ENCODE measurements at places on chromosomes 16 and 17.

DNA sequence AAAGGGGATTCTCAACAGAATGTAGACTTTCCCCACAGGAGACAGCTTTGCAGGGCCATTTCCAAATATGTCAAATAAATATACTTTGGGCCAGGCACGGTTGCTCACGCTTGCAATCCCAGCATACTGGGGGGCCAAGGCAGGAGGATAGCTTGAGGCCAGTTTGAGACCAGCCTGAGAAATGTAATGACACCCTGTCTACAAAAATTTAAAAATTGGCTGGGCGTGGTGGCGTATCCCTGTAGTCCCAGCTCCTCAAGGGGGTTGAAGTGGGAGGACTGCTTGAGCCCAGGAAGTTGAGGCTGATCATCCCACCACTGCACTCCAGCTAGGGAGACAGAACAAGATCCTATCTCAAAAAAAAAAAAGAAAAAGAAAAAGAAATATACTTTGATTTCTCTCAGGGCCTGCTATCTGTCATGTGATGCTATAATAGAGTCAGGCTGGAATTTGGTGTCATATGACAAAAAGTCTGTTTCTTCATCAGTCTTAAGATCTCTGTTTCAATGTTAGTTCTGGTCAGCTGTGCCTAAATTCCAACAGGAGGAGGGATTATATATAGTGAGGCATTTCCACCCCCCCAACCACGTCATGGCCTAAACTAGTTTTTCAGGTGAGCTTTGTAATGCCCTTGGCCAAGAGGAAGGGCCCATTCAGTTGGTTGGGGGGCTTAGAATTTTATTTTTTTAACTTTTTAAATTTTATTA is 4.3 kb upstream of the ZDHHC7 start:
- no peak for DNase-seq

GRCh38 chr17:58269557-58270291 is 11.0 kb downstream of the MPO start:
- DNase-seq, result no peak

- no peak for DNase-seq
Measured at GRCh38 chr16:88334778-88335720, 47.7 kb upstream of the ZNF469 start.

DNA sequence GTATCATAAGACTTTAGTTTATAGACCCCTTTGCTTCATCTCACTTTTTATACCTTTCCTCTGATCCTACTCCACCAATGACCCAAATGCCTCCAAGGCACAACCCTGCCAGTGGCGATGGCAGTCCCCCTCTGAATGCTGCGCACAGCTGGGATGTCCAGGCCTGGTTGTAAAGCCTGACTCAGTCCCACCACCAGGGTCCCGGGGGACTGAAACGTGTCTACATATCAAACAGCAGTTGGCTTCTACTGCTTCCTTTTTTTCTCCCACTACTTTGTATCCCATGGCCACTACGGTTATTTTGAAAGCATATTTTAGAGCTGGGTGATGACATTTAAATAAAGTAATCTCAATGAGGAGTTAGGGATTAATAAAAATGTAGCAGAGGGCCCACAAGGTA is 329.8 kb upstream of the PSMD7 start:
- DNase-seq, result no peak

GRCh38 chr16:26727848-26728247 is 338.9 kb upstream of the C16orf82 start:
- DNase-seq, result no peak

DNA sequence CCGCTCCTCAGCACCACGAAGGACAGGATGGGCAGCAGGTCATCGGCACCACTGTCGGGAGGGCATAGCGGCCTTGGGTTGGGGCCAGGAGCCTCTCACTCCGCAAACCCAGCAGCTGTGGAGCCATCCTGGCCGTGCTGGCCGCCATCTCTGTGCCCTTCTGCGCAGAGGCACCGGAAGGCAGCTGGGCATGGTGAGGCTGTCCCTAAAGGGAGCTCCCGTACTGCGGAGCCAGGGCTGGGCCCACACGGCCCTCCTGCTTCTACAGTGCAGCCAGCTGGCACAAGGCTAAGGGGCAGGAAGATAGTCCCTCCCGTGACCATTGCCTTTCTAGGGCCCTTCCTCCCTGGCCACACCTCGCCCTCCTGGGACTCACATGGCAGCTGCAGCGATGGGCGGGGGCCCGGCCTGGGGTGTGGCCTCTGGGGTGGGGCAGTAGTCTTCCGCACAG is 7.0 kb upstream of the SPATA2L start:
- no peak for DNase-seq

DNA sequence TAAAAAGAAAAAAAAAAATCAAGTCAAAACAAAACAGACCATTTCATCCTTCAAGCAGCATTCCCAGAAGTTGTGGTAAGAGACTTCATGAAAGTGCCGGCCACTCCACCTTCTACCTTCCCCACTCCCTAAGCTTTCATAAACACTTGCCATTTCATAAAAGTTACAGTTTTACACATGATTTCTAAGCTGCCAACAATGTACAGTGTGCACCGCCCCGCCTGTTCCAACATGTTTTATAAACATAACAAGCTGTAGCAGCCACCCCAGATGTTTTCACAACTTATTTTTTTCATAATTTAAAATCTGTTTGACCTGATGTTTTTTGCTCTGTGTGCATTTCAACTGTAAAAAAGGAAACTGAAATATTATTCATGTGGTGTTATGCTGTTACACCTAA is 608.1 kb downstream of the TOX3 start:
- DNase-seq, result no peak

DNA sequence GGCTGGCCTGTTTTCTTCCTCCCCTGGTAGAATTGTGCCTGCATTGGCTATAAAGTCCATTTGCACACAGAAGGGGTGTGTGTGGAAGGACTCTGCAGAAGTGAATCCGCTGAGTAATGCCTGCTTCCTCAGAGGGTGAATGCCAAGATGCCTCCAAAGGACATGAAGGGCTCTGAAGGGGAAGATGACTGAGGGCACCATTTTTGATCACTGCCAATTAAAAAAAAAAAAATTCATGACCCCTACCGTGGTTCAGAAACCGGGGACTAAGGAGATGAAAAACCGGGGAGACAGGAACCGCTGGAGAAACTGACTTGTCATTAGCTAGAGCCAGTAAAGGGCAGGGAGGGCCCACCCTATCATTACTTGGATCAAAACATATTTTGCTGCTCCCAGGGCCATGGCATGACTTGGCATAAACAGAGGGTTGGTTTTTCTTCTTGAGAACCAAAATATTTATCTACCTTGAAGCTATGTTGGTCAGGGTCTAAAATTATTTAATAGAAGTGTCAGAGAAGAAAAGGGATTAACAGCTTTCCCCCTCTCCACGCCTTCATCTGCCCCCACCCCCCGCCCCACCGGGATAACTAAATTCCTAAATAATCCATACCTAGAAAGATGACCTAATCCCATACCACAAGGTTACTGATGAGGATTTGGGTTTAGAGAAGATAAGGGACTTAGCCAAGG is 3.6 kb upstream of the USP7 start:
- DNase-seq, result no peak

GRCh38 chr16:9395958-9396359 is 304.5 kb downstream of the HAPSTR1 start:
- no peak for DNase-seq

DNA sequence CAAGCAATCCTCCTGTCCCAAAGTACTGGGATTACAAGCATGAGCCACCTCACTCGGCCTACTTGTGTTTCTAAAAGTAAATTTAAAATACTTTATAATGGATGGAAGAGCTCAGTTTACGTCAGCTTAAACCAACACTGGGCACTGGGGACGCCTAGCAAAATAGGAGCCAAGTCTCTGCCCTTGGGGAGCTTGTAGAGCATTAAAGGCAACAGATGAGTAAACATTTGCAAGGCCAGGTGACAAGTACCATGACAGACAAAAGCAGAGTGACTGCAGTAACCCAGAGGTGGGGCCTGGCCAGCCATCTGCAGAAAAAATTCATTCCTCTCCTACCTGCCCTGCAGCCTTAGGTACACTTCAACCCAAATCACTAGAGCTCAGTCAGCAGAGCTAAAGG is 12.1 kb upstream of the NLK start:
- no peak for DNase-seq

GRCh38 chr17:45050481-45051059 is 862 bp downstream of the DCAKD start:
- no peak for DNase-seq

DNA sequence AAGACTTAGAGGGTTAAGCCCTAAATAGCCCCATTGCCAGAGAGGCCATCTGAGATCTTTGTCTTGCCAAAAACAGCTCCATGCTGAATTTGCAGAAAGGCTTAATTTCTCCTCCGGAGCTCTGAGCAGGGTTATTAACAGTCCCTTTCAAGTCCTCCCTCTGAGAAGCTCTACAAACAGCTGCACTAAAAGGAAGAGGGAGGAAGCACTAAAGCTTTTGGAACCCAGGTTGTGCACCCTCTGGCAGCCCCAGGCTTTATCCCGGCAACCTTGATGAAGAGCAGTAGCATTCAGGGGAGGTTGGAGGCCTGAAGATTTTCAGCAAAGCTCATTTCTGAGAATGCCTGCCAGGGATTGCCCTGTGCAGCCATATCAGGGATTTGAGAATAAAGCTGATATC is 554.7 kb downstream of the RBFOX1 start:
- no peak for DNase-seq

DNA sequence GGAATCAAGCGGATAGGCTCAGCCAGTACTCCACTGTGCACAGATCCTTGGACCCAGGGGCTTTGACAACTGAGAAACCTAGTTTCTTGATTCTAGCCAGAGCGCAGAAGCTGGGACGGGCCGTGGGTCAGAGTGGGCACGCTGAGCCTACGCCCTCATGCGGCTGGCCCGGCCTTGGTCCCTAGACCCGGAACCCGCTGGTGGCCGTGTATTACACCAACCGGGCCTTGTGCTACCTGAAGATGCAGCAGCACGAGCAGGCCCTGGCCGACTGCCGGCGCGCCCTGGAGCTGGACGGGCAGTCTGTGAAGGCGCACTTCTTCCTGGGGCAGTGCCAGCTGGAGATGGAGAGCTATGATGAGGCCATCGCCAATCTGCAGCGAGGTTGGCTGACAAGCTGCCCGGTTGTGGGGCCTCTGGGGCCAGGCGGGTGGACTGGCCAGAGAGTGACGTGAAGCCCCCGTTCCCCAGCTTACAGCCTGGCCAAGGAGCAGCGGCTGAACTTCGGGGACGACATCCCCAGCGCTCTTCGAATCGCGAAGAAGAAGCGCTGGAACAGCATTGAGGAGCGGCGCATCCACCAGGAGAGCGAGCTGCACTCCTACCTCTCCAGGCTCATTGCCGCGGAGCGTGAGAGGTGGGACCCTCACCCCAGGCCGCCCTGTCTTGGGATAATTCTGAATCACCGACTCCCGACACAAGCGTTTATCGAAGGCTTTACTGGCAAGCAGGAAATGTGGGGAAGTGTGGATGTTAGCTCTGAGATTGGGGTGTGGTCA is 946 bp downstream of the STUB1 start:
- no peak for DNase-seq

GRCh38 chr17:21119247-21119918 is 7.4 kb upstream of the DHRS7B start:
- DNase-seq, result peak; percentile 18

- DNase-seq, result no peak
Measured at GRCh38 chr16:56311208-56312027, 113.9 kb downstream of the AMFR start.

DNA sequence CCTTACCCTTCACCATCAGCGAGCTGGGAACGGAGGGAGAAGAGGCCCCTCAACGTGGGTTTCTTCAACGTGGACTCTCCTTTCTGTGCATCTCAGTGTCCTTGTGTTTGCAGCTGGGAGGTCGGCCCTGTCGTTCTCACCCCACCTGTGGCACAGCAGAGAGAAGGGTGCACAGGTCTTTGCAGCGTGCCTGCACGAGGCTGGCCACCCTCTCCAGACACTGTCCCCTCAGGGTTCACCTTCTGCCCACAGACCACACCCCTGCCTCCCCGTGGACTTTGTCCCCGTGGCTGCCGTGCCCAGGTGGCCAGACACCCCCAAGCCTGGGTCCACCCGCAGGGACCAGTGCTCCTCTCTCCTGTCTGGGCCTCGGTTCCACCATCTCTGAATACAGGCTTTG is 7.3 kb upstream of the WDR45B start:
- no peak for DNase-seq

DNA sequence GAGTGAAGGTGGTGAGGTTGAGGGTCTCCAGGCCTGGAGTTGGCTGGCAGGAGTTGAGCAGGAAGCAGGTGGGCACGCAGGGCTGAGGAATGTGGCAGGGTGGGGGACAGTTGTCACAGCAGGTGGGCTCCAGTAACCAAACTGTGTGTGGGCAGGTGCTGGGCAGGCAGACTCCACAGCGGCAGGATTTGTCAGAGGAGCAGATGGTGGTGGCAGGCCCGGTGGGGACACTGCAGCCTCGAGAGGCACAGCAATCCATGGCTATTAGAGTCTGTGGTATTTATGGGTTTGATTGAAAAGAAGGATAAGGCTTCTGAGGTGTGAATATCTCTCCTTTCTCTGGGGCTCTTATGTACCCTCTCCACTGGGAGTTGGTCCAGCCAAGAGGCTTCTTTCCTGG is at the start of gene KRTAP3-3:
Gene KRTAP3-3 (minus strand): TSS at position 326 of the 400 bp plus-strand sequence. CDS start 67 bp downstream, at position 259.
- no peak for DNase-seq

DNA sequence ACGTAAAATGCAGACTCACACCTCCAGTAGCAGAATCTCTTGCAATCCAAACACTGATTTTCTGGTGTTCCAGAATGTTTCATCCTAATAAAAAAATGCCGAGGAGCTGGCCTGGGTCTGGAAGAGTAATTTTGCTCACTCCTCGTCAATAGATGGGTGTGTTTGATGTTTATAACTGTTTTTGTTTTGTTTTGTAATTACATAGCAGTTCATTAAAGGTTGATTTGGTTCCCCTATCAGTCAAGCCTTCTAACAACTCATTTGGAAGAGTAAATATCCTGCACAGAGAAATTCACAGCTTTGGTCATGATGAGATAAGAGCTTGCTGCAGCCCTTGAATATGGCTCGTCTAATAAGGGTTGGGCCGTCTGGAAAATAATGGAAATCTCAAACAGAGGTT is 36.8 kb upstream of the ELAC2 start:
- no peak for DNase-seq

- no peak for DNase-seq
Measured at GRCh38 chr17:2712300-2713043, 908 bp upstream of the CLUH start.

GRCh38 chr17:41682631-41683030 is 6.1 kb upstream of the EIF1 start:
- no peak for DNase-seq

GRCh38 chr17:82613283-82614094 is 34.8 kb downstream of the WDR45B start:
- no peak for DNase-seq

- DNase-seq, result no peak
Measured at GRCh38 chr16:31202414-31203375, at the start of gene PYCARD. PYCARD (minus strand) TSS chr16:31202760; CDS start chr16:31202690, 70 bp downstream.

GRCh38 chr17:49498029-49498615 is 3.0 kb downstream of the NGFR start:
- DNase-seq, result no peak

GRCh38 chr16:67451061-67451703 is 20.3 kb downstream of the HSD11B2 start:
- no peak for DNase-seq

GRCh38 chr17:2211661-2212399 is 91.8 kb downstream of the SMG6 start:
- DNase-seq, result no peak

- DNase-seq, result no peak
Measured at GRCh38 chr17:4173781-4174180, 30.8 kb downstream of the CYB5D2 start.

GRCh38 chr16:10658943-10659342 is 35.8 kb downstream of the TEKT5 start:
- no peak for DNase-seq

GRCh38 chr17:15121426-15121825 is 143.7 kb downstream of the PMP22 start:
- no peak for DNase-seq

- DNase-seq, result no peak
Measured at GRCh38 chr17:62856594-62856993, 48.5 kb upstream of the MARCHF10 start.
